RWPE2 (cell line): ENCODE measurements at places on chromosomes 11 and 22.

DNA sequence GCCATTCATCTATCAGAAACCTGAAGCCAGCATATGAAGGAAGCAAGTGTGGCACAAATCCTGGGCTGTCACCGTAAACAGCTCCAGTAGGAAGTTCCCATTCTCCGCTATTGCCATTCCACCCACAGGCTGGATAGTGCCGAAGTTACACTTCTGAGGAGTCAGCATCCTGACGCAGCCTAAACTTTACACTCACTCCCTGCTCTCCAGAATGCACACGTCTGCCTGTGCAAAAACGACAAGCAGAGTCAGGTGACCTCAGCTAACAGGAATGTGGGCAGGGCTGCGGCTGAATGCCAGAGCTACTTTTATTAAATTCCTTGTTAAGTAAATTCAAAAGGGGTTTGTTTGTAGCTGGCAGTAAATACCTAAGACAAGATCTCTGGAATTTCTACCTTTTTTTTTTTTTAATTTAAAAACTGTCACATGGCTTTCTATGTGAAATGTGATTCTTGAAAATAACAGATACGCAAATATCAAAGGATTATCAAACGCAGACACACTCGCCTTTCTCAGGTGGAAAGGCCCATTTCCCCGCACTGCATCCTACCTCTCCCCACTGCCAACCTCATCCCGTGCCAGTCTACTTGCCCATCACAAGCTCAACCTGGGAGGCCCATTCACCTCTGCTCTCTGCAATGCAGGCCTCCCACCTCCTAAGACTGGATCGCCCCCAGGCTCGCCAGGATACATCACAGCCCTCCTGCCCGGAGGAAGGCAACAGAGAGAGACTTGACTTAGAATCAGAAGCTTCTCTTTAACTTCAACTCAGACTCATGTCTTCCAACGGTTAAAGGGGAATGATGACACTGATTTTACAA, 33.5 kb downstream of the NFRKB start:
- H3K27ac ChIP-seq = peak overlapping the region; percentile 96
- peak overlapping the region; percentile 17 for H3K4me3 ChIP-seq
- peaks cover 64% of the 10 kb centered on the region for H3K36me3 ChIP-seq

DNA sequence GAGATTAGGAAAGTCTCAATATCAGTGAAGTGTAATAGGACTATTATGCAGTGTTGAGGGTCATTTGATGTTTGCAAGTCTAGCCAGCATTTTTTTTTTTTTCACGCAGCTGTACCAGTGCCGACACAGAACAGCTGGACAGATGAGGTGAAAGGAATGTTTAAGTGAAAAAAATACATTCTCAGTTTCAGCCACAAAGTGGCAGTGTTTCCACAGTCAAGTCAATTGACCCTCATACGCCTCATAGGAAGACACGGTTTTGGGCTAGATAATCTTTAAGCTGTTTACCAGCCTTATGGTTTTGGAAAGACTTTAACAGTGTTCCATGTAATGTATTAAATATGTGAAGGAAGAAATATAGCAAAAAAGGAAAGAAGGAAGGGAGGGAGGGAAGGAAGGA, 349.9 kb upstream of the ANO3 start:
- no peak for DNase-seq
- H3K27ac ChIP-seq = no peak overlapping the region
- no peaks in the 10 kb centered on the region for H3K27me3 ChIP-seq
- no peaks in the 10 kb centered on the region for H3K36me3 ChIP-seq
- no peak overlapping the region for H3K4me3 ChIP-seq

DNA sequence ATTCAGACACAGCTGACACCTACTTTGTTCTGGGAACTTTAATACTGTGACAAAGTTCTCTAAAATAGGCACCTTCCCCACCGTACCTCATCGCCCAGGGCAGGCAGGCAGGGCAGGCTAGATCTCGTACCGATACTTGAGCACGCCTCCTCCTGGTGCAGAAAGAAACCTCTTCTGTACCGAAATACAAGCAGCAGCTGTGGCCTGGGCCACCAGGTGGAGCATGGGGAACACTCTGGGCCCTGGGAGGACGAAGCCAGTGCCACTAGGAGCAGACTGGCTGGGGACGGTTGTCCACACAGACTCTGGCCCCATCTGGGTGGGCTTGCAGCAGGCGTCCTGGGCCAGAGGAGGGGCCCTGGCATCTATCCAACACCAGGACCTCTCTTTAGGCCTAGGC, 12.8 kb downstream of the PMM1 start:
- DNase-seq = no peak
- no peak overlapping the region for H3K4me3 ChIP-seq
- no peak overlapping the region for H3K27ac ChIP-seq
- peaks cover 7% of the 10 kb centered on the region; the same call in 1 of the 2 replicates for H3K36me3 ChIP-seq

GRCh38 chr11:119683783-119684182, 45.2 kb downstream of the NECTIN1 start:
- no peaks in the 10 kb centered on the region for H3K27me3 ChIP-seq
- H3K27ac ChIP-seq = peak overlapping the region; percentile 95
- H3K4me3 ChIP-seq = no peak overlapping the region

GRCh38 chr11:122779047-122779629, 59.2 kb upstream of the CRTAM start:
- H3K27ac ChIP-seq = no peak overlapping the region
- DNase-seq = no peak
- H3K27me3 ChIP-seq = no peaks in the 10 kb centered on the region
- peaks cover 4% of the 10 kb centered on the region; the same call in 1 of the 2 replicates for H3K36me3 ChIP-seq

GRCh38 chr11:31922450-31922849, 111.3 kb upstream of the PAX6 start:
- H3K4me3 ChIP-seq = no peak overlapping the region
- no peak overlapping the region for H3K27ac ChIP-seq
- no peaks in the 10 kb centered on the region for H3K4me1 ChIP-seq
- DNase-seq = no peak

- H3K36me3 ChIP-seq = no peaks in the 10 kb centered on the region
- no peak overlapping the region for H3K4me3 ChIP-seq
- H3K27ac ChIP-seq = no peak overlapping the region
- H3K27me3 ChIP-seq = no peaks in the 10 kb centered on the region
- no peaks in the 10 kb centered on the region for H3K4me1 ChIP-seq
These were observed 14.7 kb downstream of the KCNQ1OT1 start for GRCh38 chr11:2685051-2685450.

- H3K36me3 ChIP-seq = no peaks in the 10 kb centered on the region
- peaks cover 4% of the 10 kb centered on the region for H3K27me3 ChIP-seq
- no peak overlapping the region for H3K4me3 ChIP-seq
- DNase-seq = no peak
These were observed 6.7 kb upstream of the OR5I1 start for GRCh38 chr11:55942785-55943392.

DNA sequence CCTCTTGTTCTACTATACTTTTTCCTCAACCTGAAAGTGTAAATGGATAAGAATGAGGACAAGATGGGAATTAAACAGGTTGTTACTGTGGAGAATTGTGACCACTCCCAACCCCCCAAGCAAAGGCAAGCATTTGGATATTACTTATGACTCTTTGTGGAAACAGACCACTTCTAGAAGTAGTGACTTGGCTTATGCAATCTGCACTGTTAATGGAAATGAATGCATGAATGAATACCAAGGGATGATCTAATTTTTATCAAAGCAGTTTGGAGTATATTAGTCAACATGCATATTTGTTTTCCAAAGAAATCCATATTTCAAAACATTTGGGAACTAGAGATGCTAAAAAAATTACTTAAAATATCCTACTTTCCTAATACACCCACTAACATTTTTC, 35.3 kb downstream of the AMOTL1 start:
- no peaks in the 10 kb centered on the region for H3K27me3 ChIP-seq
- H3K36me3 ChIP-seq = peaks cover 96% of the 10 kb centered on the region
- no peak overlapping the region for H3K4me3 ChIP-seq
- H3K27ac ChIP-seq = no peak overlapping the region
- no peak for DNase-seq

GRCh38 chr11:69999721-70000120, 78.4 kb upstream of the ANO1 start:
- H3K27me3 ChIP-seq = no peaks in the 10 kb centered on the region
- no peaks in the 10 kb centered on the region for H3K36me3 ChIP-seq
- peak; percentile 7 for DNase-seq
- H3K4me1 ChIP-seq = no peaks in the 10 kb centered on the region
- no peak overlapping the region for H3K27ac ChIP-seq

GRCh38 chr11:104127828-104128227, 36.1 kb downstream of the PDGFD start:
- H3K4me3 ChIP-seq = no peak overlapping the region
- no peaks in the 10 kb centered on the region for H3K4me1 ChIP-seq
- no peak overlapping the region for H3K27ac ChIP-seq
- no peaks in the 10 kb centered on the region for H3K36me3 ChIP-seq
- DNase-seq = no peak

DNA sequence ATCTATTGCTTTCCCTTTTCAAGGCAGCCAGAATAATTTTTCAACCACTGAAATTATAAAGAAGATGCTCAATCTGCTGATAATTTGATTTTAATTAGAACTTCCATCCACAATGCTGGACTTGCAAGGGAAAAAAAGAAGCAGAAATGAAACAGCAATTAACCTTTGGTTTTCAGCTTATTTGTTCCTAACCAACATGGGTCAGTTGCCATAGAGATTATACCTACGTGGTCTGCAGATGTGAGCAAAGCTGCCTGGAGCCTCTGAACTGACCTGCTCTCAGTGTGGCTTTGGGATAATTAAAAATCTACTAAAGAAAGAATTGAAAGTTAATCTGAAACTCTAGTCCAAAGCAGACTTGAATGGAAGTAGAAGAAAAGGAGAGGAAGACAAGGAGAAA, 195.7 kb upstream of the API5 start:
- no peaks in the 10 kb centered on the region for H3K4me1 ChIP-seq
- H3K27me3 ChIP-seq = no peaks in the 10 kb centered on the region
- no peak for DNase-seq
- no peaks in the 10 kb centered on the region for H3K36me3 ChIP-seq

GRCh38 chr11:72696866-72697700, 22.9 kb upstream of the PDE2A start:
- no peak overlapping the region for H3K27ac ChIP-seq
- no peak for DNase-seq
- H3K27me3 ChIP-seq = no peaks in the 10 kb centered on the region
- H3K36me3 ChIP-seq = peaks cover 82% of the 10 kb centered on the region

- H3K4me1 ChIP-seq = peaks cover 31% of the 10 kb centered on the region
- H3K4me3 ChIP-seq = no peak overlapping the region
- DNase-seq = peak; percentile 78
- H3K27ac ChIP-seq = peak overlapping the region; percentile 53
- H3K27me3 ChIP-seq = no peaks in the 10 kb centered on the region
- peaks cover 70% of the 10 kb centered on the region for H3K36me3 ChIP-seq
These were observed 96.5 kb downstream of the CWC15 start for GRCh38 chr11:94876645-94877442.

DNA sequence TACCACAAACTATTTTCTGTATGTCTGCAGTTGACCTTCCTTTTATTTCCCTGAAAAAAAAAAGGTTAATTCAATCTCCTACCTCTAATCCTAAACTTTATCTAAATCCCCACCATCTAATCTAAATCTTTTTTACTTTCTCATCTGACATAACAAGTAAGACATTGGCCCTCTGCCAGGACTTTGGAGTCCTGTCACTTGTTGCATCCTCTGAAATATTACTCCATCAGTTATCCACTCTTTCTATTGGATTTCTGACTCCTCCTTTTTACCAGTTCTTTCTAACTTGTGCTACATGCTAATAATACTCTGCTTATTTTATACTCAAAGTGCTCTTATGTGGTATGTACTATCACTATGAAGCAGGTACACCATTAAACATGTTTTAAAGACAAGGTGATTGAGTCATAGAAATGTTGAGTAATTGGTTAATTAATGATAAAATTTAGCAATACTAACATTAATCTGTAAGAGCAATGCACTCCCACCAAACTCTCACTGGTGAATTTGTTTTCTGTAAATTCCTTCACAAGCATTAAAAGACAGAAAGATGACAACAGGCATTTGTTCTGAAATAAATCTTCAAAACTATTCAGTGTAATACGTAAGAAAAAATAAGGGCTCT, 914.2 kb upstream of the RAG2 start:
- no peak for DNase-seq
- peaks cover 35% of the 10 kb centered on the region for H3K4me1 ChIP-seq
- peak overlapping the region; percentile 94 for H3K27ac ChIP-seq
- H3K4me3 ChIP-seq = no peak overlapping the region
- no peaks in the 10 kb centered on the region for H3K36me3 ChIP-seq

DNA sequence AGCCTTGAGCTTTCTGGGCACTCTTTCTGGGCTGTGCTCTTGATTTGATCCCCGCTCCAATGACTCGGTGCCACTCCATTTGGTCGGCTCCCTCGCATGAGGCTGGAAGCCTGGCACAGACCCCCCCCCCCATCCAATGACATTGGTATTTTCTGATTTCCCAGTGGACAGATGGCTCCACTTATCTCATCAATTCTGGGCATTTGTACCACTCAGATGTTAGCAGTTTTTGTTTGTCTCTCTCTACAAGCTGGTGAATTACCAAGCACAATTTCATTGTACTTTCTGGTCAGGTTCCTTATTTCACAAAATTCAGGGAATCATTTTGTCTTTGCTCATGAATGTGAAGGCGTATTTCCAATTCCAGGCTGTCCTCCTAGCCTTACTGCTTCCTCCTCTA, 9.1 kb downstream of the DNAL4 start:
- no peaks in the 10 kb centered on the region for H3K27me3 ChIP-seq
- DNase-seq = no peak
- no peak overlapping the region for H3K4me3 ChIP-seq
- no peaks in the 10 kb centered on the region for H3K36me3 ChIP-seq
- no peak overlapping the region for H3K27ac ChIP-seq

- H3K4me3 ChIP-seq = peak overlapping the region; percentile 84
- peaks cover 15% of the 10 kb centered on the region for H3K4me1 ChIP-seq
- no peaks in the 10 kb centered on the region for H3K36me3 ChIP-seq
- DNase-seq = no peak
- H3K27ac ChIP-seq = peak overlapping the region; percentile 82
- H3K27me3 ChIP-seq = no peaks in the 10 kb centered on the region
These were observed 524 bp downstream of the MTMR2 start for GRCh38 chr11:95923439-95923727.

GRCh38 chr11:78943841-78944240, 369.2 kb upstream of the NARS2 start:
- no peak overlapping the region for H3K4me3 ChIP-seq
- no peak for DNase-seq
- H3K4me1 ChIP-seq = no peaks in the 10 kb centered on the region
- no peaks in the 10 kb centered on the region for H3K27me3 ChIP-seq
- H3K36me3 ChIP-seq = no peaks in the 10 kb centered on the region
- H3K27ac ChIP-seq = no peak overlapping the region

- no peak for DNase-seq
- H3K4me3 ChIP-seq = peak overlapping the region; percentile 75
- peak overlapping the region; percentile 74 for H3K27ac ChIP-seq
- H3K4me1 ChIP-seq = peaks cover 37% of the 10 kb centered on the region
- H3K36me3 ChIP-seq = peaks cover 14% of the 10 kb centered on the region
- no peaks in the 10 kb centered on the region for H3K27me3 ChIP-seq
These were observed 1.3 kb downstream of the FAR1 start for GRCh38 chr11:13669544-13670488.

DNA sequence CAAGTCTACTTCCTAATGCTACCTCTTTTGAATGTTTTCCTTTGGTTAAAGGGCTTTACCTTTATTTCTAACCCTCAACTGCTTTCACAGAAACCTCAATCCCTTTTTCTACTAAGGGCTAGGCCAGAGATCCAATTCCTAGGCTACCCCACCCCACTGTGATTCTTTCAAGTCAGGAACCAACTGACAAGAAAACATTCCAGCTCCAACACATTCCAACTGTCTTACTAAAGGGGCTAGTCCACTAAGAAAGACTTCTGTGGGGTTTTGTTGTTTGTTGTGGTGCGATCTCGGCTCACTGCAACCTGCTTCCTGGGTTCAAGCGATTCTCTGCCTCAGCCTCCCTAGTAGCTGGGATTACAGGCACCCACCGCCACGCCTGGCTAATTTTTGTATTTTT, 151.3 kb downstream of the APOL5 start:
- no peaks in the 10 kb centered on the region for H3K27me3 ChIP-seq
- H3K4me3 ChIP-seq = no peak overlapping the region
- no peak for DNase-seq
- H3K4me1 ChIP-seq = no peaks in the 10 kb centered on the region
- H3K36me3 ChIP-seq = no peaks in the 10 kb centered on the region
